Activated T-cell treated with anti-CD3 and anti-CD28 coated beads for 4 hours (primary cell): ENCODE measurements at places on chromosomes 6 and 20.

DNA sequence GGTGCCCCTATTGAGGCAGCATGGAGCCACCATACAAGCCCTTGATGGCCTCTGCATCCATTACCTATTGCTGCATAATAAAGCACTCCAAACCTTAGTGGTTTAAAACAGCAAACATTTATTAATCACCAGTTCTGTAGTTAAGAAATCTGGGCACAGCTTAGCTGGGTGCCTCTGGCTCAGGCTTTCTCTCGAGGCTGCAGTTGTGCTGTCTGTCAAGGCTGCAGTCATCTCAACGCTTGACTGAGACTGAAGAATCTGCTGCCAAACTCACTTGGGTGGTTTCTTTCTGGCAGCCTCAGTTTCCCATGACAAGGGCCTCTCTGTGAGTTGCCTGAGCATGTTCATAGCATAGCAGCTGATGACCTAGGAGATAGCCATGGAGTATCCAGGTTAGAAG is 207.4 kb upstream of the LRFN2 start:
- no peak for DNase-seq

DNA sequence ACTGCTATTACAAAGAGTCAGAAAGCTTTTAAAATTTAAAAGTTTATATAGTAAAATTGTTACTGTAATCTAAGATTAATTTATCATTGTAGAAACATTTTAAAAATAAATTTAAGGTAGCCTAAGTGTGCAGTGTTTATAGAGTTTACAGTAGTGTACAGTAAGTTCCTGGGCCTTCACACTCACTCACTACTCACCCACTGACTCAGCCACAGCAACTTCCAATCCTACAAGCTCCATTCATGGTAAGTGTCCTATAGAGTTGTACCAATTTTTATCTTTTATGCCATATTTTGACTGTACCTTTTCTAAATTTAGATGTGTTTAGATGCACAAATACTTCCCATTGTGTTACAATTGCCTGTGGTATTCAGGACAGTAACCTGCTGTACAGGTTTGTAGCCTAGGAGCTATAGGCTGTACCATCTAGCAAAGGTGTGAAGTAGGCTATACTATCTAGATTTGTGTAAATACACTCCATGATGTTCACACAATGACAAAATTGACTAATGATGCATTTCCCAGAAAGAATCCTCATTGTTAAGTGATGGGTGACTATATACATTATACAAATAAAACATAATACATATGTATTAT is 10.2 kb upstream of the TMEM170B start:
- no peak for DNase-seq

DNA sequence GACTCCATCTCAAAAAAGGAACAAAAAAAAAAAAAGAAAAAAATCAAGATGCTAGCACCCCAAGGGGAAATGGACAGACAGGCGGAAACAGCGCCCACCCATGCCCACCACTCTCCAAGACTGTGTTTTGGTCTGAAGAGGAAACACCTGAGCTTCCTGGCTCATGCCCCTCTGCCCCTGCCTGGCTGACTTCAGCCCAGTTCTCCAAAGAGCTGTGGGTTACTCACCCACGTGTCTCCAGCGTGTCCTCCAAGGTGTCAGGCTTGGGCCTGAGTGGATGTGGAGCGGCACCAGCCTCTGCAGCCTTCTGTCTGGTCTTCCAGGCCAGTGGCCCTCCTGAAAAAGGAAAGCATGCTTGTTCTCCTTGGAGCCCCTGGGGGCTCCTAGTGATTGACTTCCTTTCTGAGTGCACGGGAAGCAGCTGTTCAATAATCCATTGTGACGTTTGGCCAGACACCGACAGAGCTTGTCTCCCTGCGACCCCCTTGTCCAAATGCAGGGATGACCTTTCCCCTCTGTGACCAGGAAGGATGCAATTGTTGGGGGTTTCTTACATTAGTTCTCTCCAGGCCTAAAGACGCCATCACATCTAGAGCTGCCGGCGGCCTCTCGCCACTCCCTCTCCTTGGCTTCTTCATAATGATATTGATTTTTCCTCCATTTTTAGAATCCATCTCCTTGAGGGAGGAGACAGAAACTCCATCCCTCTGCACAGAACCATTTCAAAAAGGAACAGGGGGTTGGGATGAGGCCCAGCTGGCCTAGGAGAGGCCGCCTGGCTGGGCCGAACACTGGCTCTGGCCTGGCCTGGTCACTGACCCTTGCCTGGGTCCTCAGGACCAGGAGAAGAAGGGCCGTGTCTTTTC is 58.4 kb downstream of the ADNP start:
- no peak for DNase-seq

GRCh38 chr6:90044833-90045381 is 150.6 kb downstream of the GJA10 start:
- DNase-seq, result no peak

DNA sequence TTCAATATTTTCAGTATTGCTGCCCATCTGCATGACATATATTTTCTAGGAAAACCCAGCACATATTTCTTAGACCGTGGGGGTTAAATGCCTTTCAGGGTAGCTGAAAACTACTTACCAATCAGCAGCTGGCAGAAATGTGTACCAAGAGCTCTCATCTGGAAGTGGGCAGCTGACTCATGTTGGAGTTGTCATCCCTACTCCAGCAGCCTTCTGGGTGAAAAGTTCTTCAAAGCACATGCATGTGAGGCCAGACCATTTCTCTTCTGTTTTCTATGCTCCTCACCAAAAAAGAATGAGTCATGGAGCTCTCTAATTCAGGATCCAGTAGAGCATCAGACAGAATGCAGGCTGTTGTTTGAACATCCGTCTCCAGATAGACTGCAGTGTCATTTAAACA is 135.5 kb downstream of the PAX1 start:
- no peak for DNase-seq

GRCh38 chr6:28910901-28911690 is 12.7 kb downstream of the TRIM27 start:
- no peak for DNase-seq

GRCh38 chr6:145562771-145563615 is 172.3 kb downstream of the EPM2A start:
- DNase-seq, result no peak

GRCh38 chr6:30533460-30534294 is 22.6 kb downstream of the GNL1 start:
- no peak for DNase-seq

GRCh38 chr6:57040011-57040410 is 6.5 kb upstream of the KIAA1586 start:
- no peak for DNase-seq

DNA sequence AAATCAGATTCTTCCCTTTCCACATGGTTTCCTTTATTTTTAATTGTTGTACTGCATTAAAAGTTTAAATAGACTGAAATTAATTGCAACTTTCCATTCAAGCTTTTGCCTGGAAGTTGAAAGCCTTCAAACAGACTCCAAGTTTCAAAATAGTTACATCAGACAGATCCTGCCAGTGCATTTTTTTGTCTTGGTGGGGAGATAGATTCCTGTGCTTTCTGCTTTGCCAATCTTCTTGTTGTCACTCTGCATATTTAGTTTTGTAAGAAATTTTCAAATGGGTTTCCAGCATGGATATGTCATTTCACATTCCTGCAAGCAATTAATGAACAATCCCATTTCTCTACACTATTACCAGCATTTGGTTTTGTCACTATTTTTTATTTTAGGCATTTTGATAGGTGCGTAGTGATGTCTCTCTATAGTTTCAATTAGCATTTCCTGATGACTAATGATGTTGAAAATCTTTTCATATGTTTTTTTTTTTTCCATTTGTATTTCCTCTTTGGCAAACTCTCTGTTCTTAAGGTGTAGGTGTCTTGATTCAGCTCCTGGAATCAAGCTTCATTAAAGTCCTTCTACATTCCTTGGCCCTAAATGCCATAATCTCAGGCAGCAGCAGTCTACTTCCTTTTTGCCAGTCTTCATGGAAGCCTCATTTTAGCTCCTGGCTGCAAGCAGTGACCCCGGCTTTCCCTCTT is 40.5 kb downstream of the SCP2D1 start:
- no peak for DNase-seq

DNA sequence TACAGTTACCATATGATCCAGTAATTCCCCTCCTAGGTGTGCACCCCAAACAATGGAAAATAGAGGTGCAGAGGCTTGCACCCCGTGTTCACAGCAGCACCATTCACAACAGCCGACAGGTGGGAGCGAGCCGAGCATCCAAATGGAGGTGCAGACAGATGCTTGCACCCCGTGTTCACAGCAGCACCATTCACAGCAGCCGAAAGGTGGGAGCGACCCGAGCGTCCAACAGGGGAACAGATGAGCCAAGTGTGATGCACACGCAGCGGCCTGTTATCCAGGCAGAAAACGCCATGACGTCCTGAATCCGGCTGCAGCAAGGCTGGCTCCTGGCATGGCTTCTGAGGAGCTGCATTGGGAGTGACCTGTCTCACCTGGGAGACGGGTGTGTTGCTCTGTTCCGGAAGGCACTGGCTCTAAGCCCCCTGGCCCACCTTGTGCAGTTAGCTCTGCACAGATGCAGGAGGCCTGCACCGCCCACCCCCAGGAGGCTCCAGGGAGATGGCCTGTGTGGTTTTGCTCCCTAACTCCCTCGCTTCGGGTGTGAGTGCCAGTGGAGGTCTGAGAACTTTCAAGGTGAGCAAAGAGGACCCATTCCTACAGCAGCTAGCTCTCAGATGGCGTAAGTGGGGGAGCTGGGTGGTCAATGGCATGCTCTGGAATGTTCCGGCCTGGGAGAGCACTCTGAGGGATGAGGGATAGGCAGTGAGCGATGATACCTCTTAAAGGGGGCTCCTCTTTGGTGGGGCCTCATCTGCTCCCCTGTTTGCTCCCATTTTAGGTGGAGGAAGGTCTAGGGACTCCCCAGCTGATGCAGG is 47.8 kb upstream of the FRMD1 start:
- DNase-seq, result no peak

GRCh38 chr6:18561037-18561750 is 174.0 kb downstream of the RNF144B start:
- no peak for DNase-seq
